Mammary epithelial cell (primary cell): ENCODE measurements at places on chromosomes 6 and 20.

DNA sequence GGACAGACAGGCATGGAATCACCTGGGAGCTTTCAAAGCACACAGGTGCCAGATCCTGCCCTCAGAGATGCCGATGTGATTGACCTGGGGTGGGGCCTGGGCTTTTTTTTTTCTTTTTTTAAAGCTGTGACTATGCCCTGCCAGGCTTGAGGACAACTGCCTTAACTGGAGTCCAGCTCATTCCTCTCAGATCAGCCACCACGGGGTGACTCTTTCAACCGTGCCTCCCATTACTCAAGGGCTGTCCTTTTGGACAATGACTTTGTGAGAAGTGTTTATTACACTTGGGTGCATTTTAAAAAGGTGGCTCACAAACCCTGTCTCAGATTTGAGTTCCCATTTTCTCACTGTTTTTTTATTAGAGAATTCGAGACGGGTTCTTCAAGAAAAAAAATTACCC lies 57.1 kb upstream of the RALY start:
- DNase-seq = no peak

DNA sequence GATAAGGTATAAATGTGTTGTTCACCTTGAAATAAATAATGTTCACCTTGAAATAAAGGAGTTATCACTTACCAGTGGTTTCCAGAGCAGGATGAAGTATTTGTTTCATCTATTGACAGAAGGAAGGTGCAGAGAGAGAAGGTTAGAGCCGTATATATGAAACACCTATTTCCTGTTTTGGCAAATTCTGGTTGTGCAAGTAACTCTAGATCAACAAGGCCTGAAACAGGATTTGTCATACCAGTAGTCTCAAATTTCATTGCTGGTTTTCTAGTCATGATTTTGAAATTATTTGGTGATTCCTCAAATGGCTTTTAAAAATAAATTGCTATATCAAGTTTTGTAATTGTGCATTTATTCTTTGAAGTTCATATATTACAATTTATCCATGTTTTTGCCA lies at the start of gene CRISP3:
TSS of gene CRISP3 (minus strand) at position 130 of the 400 bp plus-strand sequence. CDS start at position 109, 21 bp downstream.
- DNase-seq = no peak

- no peak for DNase-seq
Measured at GRCh38 chr6:127117979-127118297, 533 bp upstream of the RSPO3 start.

DNA sequence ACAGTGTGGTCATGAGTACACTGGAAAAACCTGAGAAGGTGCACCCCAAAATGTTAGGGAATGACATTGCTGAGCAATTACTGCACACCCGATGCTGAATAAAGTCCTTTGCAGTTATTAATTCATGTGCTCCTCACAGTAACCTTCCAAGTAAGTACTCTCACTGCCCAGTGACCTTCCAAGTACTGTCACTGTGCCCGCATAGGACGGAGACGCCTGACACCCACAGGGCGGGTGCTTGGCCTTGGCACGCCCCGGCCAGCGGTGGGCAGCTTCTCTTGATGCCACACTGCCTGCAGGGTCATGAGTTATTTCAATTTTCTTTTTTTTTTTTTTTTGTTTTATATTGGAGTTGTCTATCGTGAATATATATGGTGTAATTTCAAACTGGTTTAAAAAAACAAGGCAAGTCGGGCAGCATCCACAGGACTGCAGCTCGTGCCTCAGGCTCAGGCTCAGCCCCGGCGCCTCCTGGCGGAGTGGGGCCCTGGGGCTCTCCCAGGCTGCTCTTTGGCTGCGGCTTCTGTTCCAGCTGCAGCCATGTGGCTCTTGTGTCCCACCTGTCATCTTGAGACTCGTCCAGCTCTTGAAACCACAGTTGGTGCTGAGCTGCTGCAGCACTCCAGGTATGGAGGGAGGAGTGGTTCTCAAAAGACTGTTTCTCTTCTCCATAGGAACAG lies 27.0 kb downstream of the PNLDC1 start:
- DNase-seq = no peak
